ENCODE measurements at places on chromosomes 5 and 9. TPM values are rescaled to one million over a fixed set of nuclear protein-coding genes. Genes with fewer than 3 reads are reported as not detected.

DNA sequence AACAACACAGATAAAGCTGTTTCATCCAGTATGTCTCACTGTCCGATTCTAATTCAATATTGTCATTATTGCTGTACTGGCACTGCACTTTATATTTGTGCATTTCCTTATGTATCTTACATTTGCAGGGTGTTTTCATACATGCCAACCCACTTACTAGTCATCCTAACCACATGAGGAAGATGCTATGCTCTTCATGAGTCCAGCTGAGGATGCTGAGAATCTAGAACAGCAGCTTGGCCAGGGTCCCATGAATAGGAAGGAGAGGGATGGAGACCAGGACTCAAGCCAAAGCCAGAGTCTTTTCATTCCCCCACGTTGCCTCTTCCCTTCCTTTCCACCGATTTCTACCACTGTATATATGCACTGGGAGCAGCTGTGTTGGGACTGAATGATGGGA, 292.8 kb upstream of the KLF4 start:
- DNase-seq, result peak; percentile 11

- peak; percentile 1 for DNase-seq
Measured at GRCh38 chr9:78985084-78985738, 586.6 kb upstream of the TLE4 start.

GRCh38 chr9:14823800-14824199, 86.4 kb downstream of the FREM1 start:
- no peak for DNase-seq

GRCh38 chr5:173029499-173029921, 26.6 kb upstream of the CREBRF start:
- DNase-seq, result no peak

DNA sequence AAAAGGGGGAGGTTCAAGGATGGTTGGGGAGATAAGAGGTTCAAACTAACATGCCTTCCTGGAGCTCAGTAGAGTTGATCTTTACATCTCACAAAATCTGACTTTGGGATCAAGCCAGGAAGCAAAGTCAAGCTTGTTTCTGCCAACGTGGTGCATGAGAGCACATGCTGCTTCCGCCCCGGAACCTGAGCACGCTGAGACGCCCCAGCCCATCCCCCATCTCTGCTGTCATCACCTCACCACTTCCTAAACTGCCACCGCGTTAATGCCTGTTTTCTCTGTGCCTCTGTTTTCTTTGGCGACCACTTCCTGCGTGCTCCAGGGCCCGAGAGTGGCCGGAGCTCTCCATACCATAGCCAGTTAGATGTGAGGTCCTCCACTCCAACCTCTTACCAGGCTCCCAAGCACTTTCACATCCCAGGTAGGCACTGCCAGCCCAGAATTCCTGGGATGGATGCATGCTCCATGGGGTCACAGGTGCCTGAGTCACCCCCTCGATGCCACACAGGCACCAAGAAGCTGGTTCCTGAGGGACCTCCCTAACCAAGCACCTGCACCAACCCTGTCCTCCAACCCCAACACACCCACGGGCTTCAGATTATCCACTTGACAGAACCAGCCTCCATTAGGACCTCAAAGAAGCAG, 31.2 kb upstream of the AFAP1L1 start:
- DNase-seq, result no peak

- no peak for DNase-seq
Measured at GRCh38 chr9:71624728-71625127, 143.6 kb downstream of the CEMIP2 start.

- no peak for DNase-seq
Measured at GRCh38 chr5:175866377-175866907, 4.9 kb upstream of the CPLX2 start.

GRCh38 chr9:10208691-10209069, 404.1 kb downstream of the PTPRD start:
- no peak for DNase-seq

DNA sequence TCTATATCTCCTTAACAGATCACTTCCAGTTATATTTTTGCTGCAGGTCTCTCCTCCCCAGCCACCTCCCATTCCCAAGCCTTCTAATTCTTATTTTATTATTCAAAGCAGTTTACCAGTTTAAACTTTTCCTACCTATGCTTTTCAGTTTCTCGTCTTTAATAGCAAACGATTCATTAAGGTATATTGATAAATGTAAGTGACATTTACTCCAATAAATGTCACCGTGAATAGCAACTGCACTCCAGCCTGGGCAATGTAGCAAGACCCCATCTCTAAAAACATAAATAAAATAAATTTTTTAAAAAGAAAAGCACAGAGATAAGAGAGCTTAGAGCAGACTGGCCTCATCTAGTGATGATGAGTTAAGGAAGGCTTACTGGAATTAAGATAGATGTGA, 42.6 kb downstream of the ARRDC3 start:
- DNase-seq, result no peak

DNA sequence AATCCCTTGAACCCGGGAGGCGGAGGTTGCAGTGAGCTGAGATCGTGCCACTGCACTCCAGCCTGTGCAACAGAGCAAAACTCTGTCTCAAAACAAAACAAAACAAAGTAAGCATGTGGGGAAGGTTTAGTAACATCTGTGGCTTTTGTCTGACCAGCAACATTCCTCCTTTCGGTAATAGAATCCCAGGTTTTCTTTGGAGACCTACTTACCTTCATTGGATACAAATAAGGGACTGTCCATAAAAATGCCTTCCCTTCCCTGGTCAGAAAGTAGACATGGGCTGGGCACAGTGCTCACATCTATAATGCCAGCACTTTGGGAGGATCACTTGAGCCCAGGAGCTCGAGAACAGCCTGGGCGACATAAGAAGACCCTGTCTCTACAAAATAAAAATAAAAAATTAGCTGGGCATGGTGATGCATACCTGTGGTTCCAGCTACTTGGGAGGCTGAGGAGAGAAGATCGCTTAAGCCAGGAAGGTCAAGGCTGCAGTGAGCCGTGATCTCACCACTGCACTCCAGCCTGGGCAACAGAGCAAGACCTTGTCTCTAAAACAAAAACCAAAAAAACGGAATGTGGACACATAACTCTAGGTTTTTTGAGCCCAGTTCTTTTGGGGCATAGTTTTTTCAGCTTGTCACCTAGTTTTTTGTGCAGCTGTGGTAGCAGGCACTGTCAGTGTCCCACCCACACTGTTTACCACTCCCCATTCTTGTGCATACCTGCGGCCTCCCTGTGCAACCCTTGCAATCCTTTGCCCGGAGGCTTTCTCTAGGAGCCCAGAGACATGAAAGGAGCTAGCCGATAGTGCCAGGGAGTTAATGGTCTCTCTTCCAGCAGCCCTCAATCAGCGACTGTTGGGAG, 9.0 kb upstream of the SPINK4 start:
- DNase-seq, result no peak

GRCh38 chr5:170200876-170201275, 31.9 kb upstream of the C5orf58 start:
- DNase-seq, result no peak

DNA sequence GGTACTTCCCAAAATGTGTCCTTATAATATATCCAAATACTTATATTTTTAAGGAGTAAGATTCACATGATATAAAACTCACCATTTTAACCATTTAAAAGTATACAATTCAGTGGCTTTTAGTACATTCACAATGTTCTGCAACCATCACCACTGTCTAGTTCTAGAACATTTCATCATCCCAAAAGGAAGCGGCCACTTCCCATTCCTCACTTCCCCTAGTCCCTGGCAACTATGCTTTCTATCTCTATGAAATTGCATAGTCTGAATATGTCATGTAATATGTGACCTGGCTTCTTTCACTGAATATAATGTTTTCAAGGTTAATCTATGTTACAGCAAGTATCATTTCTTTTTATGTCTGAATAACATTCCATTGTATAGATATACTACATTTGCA, 615.1 kb upstream of the SGCD start:
- DNase-seq, result no peak

DNA sequence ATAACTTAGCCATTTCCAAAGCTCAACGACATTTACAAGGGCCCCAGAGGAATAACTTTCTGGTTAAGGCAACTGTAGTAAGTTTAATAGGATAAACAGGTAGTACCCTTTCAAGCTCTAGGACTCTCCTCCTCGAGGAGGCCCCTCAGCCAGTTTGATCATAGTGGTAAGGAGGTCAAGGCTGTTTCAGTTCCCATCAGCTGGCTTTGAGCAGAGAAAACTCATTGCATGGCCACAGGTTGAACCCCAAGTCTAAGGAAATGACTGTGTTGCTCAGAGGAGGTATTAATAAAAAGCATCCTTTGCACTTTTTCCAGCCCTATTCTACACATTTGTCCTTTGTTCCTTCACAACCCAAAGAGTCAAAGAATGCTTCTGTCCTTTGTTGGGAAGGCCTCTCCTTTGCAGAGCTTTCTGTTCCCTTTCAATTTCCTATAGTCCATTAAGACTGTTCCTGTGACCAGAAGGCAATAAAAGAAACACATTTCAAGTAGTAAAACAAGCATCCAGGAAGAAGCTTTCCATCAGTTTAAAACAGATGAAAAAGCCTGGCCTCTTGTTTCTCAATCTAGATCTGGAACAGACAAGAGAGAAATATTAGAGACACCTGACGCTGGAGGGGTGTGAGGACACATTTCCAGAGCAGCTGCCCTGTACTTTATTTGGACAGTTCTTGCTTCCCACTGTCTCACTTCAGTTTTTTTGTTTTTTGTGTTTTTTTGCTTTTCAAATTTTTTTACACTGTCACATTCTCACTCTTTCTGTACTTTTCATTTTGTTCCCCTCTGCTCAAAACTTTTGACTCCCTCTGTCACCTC, 54.1 kb downstream of the PRRC1 start:
- no peak for DNase-seq

DNA sequence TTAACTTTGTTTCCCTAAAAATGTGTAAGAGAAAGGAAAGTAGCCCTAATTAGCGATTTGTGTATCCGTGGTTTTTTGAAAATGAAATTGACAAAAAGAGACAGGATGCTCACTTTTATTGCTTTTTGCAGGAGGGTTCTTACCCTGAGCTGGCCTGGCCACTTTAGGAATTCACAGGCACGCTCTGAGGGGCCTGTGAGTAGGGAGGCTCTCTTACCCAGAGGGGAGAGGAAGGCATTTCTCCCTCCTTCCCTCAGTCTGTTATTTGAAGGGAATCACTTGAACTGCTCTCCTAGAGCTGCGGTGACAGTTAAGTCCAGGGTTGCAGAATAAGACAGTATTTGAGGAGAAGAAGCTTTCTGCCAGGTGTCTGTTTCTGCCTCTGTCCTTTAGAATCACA, 16.7 kb downstream of the PIK3R1 start:
- no peak for DNase-seq

DNA sequence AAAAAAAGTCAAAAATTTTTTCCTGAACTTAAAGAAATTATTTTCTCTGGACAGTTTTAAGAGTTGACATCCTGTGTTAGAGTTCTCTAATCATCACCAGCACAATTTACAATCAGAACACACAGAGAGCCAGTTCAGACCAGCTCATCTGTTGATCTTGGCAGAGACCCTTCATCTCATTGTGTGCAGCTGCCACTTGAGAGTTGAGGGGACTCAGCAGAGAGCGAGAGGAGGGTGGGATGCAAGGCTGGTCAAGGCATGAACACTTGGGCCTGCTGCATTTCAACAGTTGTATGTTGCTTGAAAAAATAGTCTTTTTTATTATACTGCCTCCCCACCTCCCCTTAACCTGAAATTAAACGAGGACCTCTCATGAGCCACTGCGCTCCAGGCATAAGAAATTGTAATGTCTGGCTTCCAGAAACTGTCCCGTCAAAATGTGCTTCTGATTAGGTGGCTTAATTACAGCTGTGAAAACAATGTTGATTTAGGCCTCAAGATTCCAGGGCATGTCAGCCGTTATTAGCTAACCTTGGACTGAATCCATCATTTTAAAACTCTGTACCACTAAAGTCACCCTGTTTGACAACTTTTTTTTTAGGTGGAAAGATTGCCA, 383.6 kb downstream of the CCDC171 start:
- DNase-seq, result no peak

GRCh38 chr5:149831492-149831891, 101.4 kb downstream of the PPARGC1B start:
- DNase-seq, result no peak

GRCh38 chr9:35858458-35858857, 11.7 kb downstream of the OR13J1 start:
- no peak for DNase-seq

- no peak for DNase-seq
Measured at GRCh38 chr5:173413471-173413982, 85.3 kb upstream of the STC2 start.

DNA sequence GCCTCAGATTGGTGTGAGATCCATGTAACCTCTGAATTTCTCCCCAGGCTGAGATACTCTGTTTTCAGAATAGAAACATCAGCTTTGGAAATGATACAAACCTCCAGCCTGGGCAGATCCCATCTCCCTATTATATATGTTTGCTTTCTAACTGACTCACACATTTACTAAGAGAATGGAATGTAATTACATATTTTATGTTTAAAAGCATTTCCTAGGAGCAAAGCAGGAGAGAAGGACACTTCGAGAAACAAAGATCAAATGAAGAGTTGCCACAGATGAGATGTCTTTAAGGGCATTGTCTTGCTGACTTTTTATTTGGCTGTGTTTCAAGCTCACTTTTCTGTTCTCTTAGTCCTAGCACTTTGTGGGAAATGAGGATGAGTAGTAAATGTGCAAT, 96.3 kb downstream of the CDH18 start:
- peak; percentile 21 for DNase-seq

GRCh38 chr5:35009019-35009418, 38.7 kb downstream of the AGXT2 start:
- DNase-seq, result no peak

GRCh38 chr5:141343953-141344463, 379 bp downstream of the PCDHGA3 start:
- no peak for DNase-seq

- DNase-seq, result no peak
Measured at GRCh38 chr5:137575847-137576246, 76.7 kb upstream of the SPOCK1 start.

Gene ZNF367
- polyA plus RNA-seq, result 0.36 TPM

Gene TRAF1
- 4.0 TPM for polyA plus RNA-seq

Gene STPG3
- polyA plus RNA-seq, result not detected

Gene AQP7
- polyA plus RNA-seq, result 0.33 TPM

Gene DNAH5
- polyA plus RNA-seq, result 12.4 TPM

Gene SPATA31C1
- not detected for polyA plus RNA-seq

Gene ARL14EPL
- polyA plus RNA-seq, result 0.05 TPM

Gene KCTD16
- 0.38 TPM for polyA plus RNA-seq

Gene KCNIP1
- not detected for polyA plus RNA-seq

Gene OBP2B
- polyA plus RNA-seq, result not detected
